ENCODE measurements at places on chromosomes 6 and 20. TPM values are rescaled to one million over a fixed set of nuclear protein-coding genes. Genes with fewer than 3 reads are reported as not detected.

- peak; percentile 19 for DNase-seq
These were observed 7.9 kb upstream of the PABPC1L start for GRCh38 chr20:44901974-44902373.

- DNase-seq = peak; percentile 80
These were observed 105.0 kb downstream of the PREX1 start for GRCh38 chr20:48722737-48723191.

HLA-DOA gene
- 1.9 TPM for total RNA-seq

- no peak for DNase-seq
These were observed 59.2 kb downstream of the ZDHHC14 start for GRCh38 chr6:157440171-157440570.

DNA sequence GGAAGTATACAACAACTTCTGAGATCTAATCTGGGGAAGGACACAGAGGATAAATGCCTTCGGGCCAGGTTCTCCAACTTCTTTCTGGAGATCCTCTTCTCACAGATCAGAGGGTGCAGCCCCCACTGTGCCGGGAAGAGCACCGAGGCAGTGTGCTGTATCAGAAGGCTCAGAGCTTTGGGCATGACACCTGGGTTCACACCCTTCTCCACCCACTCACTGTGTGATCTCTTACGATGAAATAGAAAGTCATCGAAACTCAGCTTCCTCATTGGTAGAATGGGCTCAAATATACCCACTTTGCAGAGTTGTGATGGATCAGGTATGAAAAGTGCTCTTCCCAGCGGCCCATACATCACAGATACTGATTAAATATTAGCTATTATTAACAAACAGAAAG lies 347.5 kb upstream of the SOX4 start:
- no peak for DNase-seq

PEX3 gene
- total RNA-seq = 26.7 TPM

PSMA7 gene
- 899 TPM for total RNA-seq

OR2B6 gene
- total RNA-seq = not detected

DNA sequence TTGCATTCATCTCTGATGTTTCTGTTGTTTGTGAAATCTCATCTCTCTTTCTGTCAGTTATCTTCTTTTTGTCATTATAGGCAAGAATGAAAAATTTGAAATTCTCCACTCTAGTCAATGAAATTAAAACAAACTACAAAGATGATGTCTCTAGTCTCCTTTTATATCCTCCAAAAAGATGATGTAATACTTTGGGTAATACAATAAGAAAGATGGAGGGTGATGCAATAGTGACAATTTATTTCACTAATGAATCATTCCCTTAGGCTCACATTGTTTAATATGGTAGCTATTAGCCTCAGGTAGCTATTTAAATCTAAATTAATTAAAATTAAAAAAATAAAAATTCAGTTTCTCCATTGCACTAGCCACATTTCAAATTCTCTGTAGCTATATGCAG lies 145.4 kb downstream of the UST start:
- DNase-seq = no peak

ZNF391 gene
- total RNA-seq = 0.74 TPM

DNA sequence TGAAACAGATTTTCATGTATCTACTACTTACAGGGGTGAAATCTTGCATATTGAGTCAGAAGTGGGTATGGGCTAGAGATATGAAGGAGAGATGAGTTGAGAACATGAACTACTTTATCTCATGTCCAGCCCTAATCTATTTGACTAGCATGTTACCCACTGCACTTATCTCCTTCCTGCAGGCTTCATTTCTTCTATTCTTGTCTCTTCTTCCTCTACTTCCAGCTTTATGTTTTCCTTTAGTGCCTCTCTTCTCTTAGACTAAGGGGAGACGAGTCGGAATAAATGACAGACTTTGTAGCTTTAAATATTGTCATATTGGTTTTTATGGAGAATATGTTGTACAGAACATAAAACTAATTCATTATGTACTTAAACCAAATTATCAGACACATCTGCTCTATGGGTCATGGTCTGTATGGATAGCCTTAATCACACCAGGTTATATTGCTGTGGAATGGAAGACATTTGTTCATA lies 5.3 kb downstream of the RAB32 start:
- DNase-seq = no peak

DNA sequence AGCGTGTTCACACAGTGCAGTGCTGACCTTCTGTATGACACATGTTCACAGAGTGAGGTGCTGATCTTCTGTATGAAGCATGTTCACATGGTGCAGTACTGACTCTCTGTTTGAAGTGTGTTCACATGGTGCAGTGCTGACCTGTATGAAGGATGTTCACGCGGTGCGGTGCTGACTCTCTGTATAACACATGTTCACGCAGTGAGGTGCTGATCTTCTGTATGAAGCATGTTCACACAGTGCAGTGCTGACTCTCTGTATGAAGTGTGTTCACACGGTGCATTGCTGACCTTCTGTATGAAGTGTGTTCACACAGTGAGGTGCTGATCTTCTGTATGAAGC lies 10.8 kb upstream of the SERPINB1 start:
- no peak for DNase-seq

NMBR gene
- not detected for total RNA-seq

LAMA5 gene
- 3.1 TPM for total RNA-seq

GRCh38 chr20:37758332-37758731 lies 64.5 kb downstream of the CTNNBL1 start:
- no peak for DNase-seq

DNA sequence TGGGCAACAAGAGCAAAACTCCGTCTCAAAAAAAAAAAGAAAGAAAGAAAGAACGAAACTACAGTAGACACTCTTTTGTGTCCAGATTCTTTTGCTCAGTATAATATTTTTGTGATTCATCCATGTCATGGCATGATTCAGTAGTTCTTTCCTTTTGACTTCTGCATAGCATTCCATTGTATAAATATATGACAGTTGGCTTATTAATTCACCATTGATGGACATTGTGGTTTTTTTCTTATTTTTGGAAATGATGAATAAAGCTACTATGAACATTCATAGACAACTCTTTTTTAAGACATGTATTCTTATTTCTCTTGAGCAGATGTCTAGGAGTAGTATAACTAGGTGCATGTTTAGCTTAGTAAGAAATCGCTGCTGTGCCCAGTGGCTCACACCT lies 10.3 kb upstream of the IER3 start:
- DNase-seq = no peak

GRCh38 chr6:184161-184700 lies 108.1 kb upstream of the DUSP22 start:
- DNase-seq = no peak

GRCh38 chr6:16533210-16533609 lies 228.1 kb downstream of the ATXN1 start:
- no peak for DNase-seq

GRCh38 chr6:44057238-44057930 lies 69.9 kb downstream of the MRPL14 start:
- DNase-seq = peak; percentile 59

GRCh38 chr6:169858935-169859351 lies 107.5 kb downstream of the ERMARD start:
- no peak for DNase-seq

CLIC1 gene
- 1,241 TPM for total RNA-seq

DNA sequence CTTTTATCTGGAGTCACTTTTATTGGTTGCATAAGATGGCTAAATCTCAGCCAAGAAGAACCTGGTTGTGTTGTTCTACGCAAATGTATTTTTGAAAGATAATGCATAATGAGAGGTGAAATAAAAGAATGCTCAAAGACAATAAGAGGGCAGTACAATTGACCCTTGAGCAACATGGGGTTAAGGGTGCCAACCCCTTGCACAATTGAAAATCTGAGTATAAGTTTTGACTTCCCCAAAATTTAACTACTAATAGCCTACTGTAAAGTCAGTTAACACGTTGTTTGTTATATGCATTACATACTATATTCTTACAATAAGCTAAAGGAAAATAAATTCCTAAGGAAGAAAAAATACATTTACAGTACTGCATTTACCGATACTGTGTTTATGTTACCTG lies 5.9 kb downstream of the RNF146 start:
- DNase-seq = no peak

WFDC11 gene
- total RNA-seq = not detected

DNA sequence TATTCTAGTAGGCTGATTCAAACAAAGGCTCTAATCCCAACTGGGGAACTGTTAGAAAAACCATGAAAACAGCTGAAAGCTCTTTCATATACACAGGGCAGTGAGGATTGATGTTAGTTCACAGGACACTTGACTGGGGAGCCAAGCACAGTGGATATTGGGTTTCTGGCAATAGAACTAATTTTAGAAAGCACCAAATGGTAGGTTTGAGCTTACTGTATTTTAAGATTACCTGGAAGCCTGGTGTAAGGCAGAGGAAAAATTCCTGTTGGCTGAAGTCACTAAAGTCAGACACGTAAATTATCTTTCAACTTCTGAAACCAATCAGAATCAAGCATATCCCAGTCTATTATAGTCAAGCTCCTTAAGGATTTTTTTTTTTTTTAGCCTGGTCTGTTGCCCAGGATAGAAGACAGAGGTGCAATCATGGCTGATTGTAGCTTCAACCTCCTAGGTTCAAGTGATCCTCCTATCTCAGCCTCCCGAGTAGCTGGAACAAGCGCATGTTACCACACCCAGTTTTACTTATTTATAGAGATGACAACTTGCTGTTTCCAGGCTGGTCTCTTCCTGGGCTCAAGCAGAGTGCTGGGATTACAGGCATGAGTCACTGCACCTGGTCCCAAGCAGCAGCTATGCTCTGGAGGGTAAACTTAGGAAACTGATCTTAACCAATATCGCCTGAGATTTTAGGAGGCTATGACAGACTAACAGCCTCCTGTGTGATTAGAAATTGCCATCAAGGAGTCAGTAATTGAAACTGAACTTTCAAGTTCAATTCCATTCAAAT lies 32.5 kb upstream of the SYNCRIP start:
- peak; percentile 64 for DNase-seq

DNA sequence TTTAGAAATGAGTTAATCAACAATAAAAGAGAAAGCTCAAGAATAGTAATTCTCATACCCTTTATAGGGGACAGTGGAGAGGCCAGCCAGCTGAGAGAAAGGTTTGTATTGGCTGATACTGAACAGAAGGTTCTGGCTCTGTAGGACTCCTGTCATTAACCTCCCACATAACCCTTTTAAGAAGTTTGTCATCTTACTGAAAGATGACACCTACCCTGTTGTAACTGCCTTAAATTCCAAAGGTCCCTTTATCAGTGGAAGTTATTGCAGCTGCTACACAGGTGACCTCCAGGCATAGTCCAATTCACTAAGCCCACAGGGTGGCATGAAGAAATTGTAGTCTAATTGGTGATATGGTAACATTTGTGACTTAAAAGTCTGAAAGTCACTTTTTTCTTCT lies 790.1 kb downstream of the TENT5A start:
- DNase-seq = no peak

GRCh38 chr6:3450888-3451287 lies 6.0 kb downstream of the SLC22A23 start:
- DNase-seq = no peak

CDH4 gene
- total RNA-seq = 2.1 TPM

DNA sequence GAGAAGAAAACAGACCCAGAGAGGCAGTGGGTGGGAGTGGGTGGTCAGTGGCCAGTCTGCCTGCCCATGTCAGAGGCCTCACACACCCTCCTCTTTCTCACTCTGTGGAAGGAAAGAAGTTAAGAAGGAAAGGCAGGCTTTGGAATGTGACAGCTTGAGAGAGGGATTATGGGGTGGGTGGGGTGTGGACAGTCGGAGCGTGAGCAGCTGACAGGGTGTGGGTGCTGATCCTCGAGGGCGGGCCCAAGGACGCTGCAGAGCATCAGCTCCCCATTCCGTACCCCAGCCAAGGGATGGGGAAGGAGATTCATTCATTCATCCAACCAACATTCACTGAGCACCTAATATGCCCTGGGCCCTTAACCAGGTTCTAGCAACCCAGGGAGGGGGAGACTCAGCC lies 4.8 kb downstream of the TGM6 start:
- DNase-seq = no peak

GRCh38 chr20:47011984-47012383 lies 117.3 kb downstream of the EYA2 start:
- DNase-seq = no peak

TOP1 gene
- 15.0 TPM for total RNA-seq

ANKRD6 gene
- total RNA-seq = 4.1 TPM

DNA sequence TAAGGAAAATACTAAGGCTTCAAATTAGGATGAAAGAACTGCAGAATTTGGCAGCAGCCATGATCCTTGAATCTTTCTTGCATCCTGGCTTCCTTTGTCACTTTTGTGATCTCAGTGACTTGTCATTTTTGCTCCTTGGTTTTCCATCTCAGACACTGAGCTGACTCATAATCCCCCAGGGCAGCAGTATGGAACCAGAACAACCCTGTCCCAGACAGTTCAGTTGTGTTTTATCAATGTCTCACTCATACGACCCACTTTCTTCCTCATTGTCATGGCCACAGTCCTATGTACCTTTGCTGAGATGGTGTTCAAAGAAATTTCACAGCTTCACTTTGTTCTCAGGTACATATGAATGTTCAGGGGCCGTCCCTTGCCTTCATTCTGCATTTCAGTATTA lies 488.5 kb upstream of the BTBD3 start:
- peak; percentile 50 for DNase-seq

- DNase-seq = no peak
These were observed 75.6 kb upstream of the SLC22A23 start for GRCh38 chr6:3532296-3532916.

BNIP5 gene
- total RNA-seq = not detected

RIPPLY2 gene
- 5.4 TPM for total RNA-seq

SLC17A4 gene
- not detected for total RNA-seq

GRCh38 chr6:3026791-3027626 lies 27.3 kb downstream of the NQO2 start:
- DNase-seq = no peak

DNA sequence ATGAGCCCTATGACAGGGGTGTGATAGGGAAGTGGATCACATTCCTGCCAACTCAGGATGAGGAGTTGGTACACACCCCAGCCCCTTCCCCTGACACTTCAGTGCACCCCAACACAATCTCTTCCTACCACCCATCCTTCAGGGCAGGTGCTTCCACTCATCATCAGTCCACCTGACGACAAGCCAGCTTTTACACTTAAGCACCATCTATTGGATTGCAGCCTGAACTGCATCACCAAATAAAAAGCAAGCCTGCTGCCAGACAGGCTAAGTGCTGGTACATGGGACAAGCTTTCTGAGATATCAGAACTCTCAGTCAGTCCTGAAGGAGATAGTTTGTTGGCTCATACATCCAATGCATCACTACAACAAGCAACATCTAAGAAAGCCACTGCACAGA lies 69.0 kb upstream of the TMEM200A start:
- no peak for DNase-seq

LY6G6F gene
- not detected for total RNA-seq

DNA sequence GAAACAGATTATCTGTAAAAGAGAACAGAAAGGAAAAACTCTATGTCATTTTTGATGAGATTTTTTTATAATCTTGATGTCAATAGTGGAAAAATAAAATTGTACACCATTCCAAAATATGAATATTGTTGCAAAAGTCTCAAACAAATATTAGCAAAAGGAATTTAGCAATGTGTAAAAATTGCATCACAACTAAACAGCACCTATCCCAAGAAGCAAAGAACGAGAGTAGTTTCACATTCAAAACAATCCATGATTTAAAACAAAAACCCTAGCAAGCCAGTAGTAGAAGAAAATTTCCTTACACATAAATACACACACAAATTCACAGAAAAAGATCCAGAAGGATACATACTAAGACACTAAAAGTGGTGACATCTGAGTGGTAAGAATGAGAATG lies 38.4 kb downstream of the LCA5 start:
- DNase-seq = no peak
